ENCODE measurements at places on chromosomes 5 and 9.

DNA sequence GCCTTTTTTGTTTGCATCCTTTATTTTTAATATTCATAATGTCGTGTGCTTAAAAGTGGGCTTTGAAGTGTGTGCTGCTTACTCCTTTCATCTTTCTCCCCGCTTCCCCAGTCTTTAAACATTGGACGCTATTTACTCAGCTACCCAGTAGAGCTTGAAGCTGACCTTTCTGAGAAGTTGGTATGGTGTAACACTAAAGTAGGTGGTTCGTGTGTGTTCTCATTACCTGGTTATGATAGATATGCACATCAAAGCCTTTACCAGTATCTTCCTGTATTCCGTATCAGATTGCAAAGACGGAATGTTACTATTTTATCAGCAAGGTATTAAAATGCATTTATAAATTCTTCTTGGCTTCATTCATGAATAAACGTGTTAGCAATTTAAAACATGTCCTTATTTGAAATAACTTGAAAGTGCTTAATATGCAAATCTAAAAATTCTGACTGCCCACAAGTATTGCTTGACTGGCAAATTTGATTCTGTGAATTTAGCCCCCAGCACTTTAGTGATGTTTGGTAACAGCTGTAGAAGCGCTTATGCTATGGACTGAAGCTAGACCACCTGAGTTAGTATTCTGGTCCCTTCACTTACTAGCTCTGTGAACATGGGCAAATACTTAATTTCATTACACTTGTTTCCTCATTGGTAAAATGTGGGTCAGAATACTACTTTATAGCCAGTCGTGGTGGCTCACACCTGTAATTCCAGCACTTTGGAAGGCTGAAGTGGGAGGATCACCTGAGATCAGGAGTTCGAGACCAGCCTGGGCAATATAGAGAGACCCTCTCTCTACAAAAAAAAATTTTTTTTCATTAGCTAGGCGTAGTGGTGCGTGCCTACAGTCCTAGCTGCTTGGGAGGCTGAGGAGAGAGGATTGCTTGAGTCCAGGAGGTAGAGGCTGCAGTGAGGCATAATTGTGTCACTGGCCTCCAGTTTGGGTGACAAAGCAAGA is 1.7 kb downstream of the RRAGA start:
- DNase-seq, result no peak

DNA sequence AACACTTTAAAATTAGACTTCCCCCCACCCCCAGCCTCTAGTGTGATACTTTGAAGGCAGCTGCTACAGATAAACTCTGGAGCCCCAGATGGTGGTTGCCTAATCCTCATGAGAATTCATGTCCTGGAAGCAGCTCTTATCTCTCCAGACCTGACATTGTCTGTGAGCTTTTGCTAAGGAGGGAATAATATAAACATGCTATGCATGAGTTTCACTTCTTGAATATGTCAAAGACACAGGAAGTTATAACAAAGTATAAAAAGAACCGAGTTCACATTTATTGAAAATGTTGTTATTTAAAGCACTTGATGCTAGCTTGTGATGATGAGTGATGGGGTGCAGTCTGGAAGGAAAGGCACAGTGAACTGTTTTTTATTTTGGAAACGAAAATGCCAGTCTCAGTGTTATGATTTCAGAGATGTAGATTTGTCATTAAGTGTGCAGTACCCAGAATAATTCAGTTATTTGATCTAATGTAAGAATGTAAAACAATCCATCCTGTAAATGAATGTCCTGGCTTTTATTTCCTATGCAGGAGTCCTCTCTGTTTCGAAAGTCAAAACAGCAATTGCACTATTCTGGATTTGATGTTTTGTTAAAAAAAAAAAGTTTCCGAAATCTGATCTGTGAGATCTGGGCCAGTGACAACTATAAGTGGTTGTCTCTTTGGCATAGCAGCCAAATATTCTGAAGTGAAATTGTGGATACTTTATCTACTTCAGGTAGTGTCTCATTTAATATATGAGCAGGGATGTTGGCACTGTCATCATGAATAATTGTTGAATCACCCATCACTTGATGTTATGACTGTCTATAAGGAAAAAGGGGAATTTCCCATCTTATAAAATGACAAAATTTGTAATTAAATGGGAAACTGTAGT is 77.0 kb downstream of the ZCCHC7 start:
- DNase-seq, result no peak

GRCh38 chr5:16935231-16936149 is 598 bp downstream of the MYO10 start:
- DNase-seq, result no peak

GRCh38 chr5:139014726-139015125 is 139.6 kb upstream of the LRRTM2 start:
- DNase-seq, result no peak

GRCh38 chr9:121478816-121479676 is 20.6 kb downstream of the GGTA1 start:
- DNase-seq, result no peak

DNA sequence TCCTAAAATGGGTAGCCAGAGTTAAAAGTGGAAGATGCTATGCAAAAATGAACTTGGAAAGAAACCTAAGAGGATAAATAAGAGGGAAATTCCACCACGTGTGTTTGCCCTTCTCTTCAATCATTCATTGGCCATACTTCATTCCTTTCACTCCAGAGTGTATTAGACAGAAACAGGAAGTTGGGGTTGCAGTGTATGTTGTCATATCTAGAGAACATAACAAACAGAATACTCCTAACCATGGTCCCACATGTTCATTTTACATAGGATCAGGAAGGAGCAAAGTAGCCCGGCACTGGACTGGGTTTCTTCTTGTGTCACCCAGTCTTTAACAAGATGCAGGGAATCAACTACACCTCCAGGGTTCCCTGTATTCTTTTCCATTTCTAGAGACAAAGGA is 7.6 kb upstream of the GPBP1 start:
- DNase-seq, result no peak

GRCh38 chr5:134095887-134096589 is 18.4 kb upstream of the TCF7 start:
- DNase-seq, result no peak

- no peak for DNase-seq
Observed at GRCh38 chr9:16205455-16205854, 652.6 kb downstream of the CCDC171 start.

DNA sequence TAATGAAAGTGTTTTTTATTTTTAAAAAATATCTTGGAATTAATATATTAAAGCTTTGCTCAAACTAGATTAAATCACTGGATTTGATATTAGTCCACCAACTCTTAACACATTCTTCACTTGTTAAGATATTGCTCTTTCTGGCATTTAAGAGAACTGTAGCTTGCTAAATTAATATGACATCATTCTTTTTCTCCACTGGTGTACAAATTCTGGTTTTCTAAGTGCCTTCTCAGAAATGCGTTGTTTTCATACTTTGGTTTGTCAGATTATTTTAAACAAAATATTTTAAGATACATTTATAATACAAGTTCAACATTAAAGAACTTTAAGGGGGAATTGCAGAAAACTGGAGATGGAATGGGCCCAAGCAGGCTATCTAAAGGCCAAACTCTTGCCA is 87.6 kb upstream of the IFNE start:
- no peak for DNase-seq

DNA sequence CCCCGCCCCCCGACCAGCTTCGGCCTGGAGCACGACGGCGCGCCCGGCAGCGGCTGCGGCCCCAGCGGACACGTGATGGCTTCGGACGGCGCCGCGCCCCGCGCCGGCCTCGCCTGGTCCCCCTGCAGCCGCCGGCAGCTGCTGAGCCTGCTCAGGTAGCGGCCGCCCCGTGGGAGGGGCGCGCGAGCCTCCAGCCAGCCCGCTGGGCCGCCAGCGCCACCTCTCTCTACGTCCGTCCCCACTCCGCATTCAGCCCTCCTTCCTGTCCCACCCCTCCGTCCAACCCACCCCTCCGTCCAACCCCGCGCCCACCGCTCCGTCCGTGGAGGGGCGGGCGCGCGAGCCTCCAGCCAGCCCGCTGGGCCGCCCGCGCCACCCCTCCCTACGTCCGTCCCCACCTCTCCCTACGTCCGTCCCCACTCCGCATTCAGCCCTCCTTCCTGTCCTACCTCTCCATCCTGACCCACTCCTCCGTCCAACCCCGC is 6.5 kb downstream of the ADAMTS13 start:
- DNase-seq, result no peak

DNA sequence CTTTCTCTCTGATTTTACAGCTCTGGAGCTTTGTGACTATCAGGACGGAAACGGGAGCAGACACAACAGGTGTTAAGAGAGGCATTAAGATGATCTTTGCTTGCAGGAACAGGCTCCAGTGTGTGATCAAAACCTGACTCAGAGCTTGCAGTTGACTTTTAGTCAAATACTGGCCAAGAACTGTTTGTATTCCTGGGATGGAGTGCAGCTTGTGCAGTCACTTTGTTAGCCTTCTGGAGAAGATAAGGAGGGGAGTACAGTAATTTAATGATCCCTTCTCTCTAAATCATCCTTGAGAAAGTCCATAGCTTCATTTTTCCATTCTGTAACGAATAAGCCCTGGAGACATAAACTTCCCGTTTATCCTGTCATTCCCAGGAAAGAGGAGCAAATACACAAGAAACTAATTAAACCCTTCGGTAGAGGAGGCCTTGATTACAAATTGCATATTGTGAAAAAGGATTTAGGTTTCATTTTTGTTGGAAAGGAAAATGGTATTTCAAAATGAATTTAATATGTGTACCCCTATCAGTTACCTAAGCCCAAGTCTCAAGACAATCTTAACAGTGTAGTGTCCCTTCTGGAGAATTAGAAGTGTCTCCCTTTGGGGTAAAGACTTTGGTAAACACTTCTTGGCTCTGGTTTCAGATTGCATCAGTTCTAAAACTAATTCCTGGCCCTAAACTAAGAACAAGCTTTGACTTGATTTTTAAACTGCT is 3.1 kb upstream of the STOM start:
- DNase-seq, result no peak

DNA sequence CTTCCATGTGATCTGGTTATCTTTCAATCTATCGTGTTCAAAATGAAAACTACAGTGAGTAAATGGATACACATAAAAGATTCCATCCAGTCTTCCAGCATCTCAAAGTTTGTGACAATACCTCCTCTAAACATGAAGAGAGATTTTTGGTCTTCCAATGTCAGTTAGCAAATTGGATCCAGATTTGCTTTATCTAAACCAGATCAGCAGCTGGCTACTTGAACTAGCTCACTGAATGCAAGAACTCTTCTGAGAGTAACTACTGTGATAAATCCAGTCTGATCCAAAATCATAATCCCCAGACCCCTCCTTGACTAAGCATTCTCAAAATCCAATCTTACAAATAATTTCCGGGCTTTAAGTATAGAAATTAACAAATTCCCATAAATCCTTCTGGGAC is 2177.9 kb upstream of the C9orf72 start:
- no peak for DNase-seq
